Stimulated activated CD8-positive, alpha-beta memory T cell treated with anti-CD3 and anti-CD28 coated beads, Interleukin-15, amount 100 ng/mL, for 24 hours (primary cell): ENCODE measurements at places on chromosomes 6 and 20.

DNA sequence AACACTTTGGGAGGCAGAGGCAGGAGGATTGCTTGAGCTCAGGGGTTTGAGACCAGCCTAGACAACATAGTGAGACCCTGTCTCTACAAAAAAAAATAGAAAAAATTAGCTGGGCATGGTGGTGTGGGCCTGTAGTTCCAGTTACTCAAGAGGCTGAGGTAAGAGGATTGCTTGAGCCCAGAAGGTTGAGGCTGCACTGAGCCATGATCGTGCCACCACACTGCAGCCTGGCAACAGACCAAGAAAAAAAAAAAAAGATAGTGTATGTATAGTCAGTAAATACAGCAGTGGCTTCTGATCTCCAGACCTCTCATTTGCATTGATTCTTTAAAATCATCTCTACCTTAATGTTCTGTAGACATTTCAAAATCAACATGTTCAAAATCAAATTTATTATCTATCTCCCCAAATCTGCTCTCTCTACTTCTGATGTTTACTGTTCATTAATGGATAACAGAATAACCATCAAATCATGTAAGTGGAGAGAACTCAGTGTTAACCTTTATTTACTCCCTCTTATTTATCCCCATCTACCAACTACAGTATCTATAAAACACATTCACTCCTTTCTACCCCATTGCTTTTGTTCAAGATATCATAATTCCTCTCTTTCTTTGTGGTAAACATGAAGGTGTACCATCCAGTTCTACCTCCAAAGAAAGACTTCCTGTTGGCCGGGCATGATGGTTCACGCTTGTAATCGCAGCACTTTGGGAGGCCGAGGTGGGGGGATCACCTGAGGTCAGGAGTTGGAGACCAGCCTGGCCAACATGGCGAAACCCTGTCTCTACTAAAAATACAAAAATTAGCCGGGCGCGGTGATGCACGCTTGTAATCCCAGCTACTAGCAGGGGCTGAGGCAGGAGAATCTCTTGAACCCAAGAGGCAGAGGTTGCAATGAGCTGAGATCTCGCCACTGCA, 7.7 kb downstream of the PROCR start:
- no peak for DNase-seq

DNA sequence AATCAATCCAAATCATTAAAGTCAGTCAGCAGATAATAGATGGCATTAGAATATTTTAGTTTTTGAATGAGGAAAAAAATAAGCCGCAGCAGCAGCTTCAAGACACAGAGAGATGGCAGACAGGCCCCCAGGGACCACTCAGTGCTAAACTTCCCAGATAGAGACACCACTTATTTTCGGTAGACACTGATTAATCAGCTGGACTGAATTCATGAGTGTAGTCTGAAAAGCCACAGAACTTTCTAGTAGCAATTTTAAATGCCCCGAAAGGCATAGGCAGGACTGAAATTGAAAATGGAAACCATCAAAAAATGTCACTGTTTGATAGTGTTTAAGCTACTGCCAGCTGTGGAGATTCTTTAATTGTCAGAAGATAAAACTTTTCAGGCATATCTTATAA, 3.1 kb upstream of the CLDN20 start:
- no peak for DNase-seq

DNA sequence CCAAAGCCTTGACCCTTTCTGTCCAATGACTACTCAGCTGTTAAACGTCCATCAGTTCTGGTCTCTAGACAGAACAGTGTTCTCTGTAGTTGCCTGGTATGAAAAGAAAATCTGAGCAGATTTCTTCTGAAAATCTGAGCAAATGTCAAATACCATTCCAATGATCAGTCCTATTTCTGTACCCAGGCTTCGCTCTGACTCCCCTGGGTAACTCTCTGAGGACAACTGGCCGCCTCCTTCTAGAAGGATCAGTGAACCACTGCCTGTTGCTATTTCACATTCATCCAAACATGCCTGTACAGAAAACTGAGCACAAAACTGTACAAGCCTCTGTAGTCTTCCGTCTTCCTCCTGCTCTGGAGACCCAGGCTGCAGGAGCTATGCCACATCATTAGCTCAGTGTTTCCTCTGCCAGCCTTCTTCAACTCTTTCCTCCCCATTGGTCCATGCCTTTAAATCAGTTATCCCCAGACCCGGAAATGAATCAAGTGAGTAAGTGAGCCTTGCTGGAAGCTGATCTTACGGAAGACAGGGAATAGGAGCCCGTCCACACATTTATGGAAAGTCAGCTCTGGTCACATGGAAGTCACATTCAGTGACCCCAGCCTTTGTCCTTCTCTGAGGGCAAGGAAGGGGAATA, 63.3 kb downstream of the DAAM2 start:
- DNase-seq: no peak

DNA sequence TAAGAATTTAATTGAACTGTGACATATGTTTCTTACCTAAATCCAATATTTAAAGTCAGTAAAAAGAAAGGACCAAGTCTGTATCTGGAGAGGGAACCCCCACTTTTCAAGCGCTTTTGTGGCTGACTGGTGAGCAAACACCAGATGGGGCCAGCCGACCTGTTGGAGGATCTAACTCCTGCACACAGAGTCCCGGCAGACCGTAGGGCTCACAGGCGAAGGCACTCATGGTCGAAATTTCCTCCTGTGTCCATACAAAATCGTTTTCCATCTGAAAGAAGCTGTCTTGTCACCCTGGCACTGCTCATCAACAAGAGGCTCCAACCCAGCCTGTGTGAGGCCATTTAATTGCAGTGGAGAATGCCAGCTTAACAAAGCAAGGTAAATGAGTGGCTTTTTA, 94.0 kb downstream of the SCML4 start:
- DNase-seq: no peak

- DNase-seq: no peak
These were observed 153.1 kb downstream of the TRIM27 start for GRCh38 chr6:28770732-28771131.

GRCh38 chr6:38646166-38646878, 6.6 kb upstream of the BTBD9 start:
- DNase-seq: no peak

DNA sequence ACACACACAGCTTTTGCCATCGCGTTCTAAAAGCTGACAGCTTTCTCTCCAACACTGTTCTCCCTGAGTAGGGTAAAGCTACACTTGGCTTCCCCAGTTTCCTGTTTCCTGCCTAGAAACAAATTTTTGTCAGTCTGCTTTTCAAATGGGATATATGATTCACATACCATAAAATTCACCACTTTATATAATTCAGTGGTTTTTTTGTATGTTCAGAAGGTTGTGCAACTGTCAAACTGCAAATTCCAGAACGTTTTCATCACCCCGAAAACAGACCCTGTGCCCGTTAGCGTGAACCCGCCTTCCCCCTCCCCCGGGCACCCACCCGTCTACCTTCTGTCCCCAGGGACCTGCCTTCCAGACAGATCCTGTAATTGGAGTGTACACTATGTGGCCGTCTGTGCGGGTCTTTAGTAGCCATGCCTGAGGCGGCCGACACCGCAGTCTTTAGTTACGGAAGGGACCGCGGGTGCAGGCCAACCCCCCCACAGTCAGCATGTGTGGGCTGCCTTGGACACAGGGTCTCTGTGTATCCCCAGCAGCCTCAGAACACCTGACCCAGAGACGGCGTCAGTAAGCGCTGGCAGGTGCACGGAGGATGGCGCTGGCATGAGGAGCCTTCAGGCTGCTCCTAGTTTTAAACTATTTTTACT, 16.6 kb downstream of the HRH3 start:
- DNase-seq: no peak

DNA sequence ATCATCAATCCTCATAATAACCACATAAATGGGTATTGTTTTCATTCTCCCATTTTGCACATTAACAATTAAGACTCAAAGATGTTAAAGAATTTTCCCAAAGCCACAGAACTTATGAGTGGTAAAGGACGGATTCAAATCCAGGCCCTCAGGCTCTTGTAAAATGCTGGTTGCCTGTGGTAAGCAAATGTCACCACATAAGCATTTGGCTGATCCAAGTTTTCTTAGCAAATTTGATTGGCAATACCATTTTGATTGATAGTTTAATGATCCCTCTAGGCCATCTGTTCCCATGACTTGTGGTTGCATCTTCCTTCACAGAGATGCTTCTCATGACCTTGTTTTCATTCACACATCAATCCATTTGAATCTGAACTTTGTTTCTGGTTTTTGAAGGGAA, 252.0 kb upstream of the RIN2 start:
- no peak for DNase-seq

- no peak for DNase-seq
These were observed 259.1 kb downstream of the HDGFL1 start for GRCh38 chr6:22828179-22829062.

- DNase-seq: no peak
These were observed 23.7 kb upstream of the FOXF2 start for GRCh38 chr6:1365686-1366085.
